ENCODE measurements at places on chromosomes 5 and 9.

DNA sequence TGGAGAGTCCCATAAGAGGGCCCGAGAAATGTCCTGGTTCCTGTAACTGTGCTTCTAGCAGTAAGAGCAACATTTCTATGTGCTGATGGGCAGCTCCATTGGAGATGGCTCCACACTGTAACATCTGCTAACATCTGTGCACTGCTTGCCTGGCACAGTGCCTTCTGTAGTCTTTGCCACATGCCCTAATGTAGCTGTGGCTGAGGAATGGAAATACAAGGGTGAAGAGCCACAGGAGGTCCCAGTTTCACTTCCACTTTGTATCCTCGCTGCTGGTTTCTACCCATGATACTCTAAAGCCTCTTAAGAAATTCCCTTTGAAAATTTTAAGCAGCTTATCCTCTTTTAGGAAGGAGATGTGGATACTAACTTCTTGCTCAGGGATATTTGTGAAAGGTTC, 97.4 kb downstream of the HOMER1 start:
- no peak for DNase-seq

GRCh38 chr9:21395778-21396717, 10.8 kb upstream of the IFNA2 start:
- peak; percentile 66 for DNase-seq

GRCh38 chr9:99415606-99416005, 193.5 kb downstream of the SEC61B start:
- no peak for DNase-seq

GRCh38 chr9:135588886-135589595, 27.5 kb downstream of the PAEP start:
- DNase-seq: no peak

GRCh38 chr9:128940946-128941755, 6.3 kb downstream of the DOLK start:
- no peak for DNase-seq

Data from activated naive CD4-positive, alpha-beta T cell treated with Interleukin-2 at 50 U/mL for 16 hours (primary cell).